ENCODE measurements at places on chromosomes 4 and X. TPM values are rescaled to one million over a fixed set of nuclear protein-coding genes. Genes with fewer than 3 reads are reported as not detected.

GRCh38 chr4:182447767-182448280 lies 204.6 kb downstream of the TENM3 start:
- DNase-seq: no peak
- H3K4me3 ChIP-seq: peak overlapping the region; percentile 75
- H3K4me1 ChIP-seq: peaks cover 9% of the 10 kb centered on the region
- H3K27me3 ChIP-seq: peaks cover 55% of the 10 kb centered on the region

- no peaks in the 10 kb centered on the region for H3K4me1 ChIP-seq
- H3K27me3 ChIP-seq: no peaks in the 10 kb centered on the region
- no peak overlapping the region for H3K27ac ChIP-seq
- DNase-seq: no peak
Measured at GRCh38 chrX:13284570-13284969, 35.3 kb downstream of the ATXN3L start.

DNA sequence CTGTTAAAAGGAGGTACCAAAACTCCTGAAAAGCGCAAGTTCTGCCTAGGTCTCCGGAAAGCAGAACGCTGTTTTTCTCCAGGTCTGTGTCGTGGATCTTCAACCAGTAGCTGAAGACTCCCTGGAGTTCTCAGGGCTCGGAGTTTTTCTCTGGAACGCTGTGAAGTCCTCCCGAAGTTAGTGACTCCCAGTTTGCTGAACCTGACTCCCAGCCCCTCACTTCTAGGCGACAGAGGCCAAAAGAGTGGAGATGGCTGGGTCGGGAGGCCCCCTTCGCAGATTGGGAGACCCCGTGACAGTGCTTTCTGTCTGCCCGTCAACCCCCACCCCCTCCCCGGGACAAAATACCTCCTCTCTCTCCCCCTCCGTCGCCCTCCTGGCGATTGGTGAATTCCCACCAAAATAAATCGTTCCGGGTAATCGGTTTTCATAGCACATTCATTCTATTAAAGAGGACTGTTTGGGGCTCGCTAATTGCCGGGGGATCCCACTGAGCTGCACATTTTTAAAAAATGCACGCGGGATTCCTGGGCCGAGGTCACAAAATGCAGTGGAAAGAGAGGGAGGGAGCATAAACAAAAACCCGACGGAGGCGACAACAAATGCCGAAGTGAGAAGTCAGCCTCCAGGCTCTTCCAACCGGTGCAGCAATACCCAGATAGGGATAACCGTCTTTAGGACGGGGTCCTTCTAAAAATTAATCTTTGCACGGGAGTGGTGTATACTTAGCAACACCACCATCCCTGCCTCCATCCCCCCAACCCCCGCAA lies 4.0 kb upstream of the MSX1 start:
- H3K27ac ChIP-seq: no peak overlapping the region
- H3K4me3 ChIP-seq: no peak overlapping the region
- peaks cover 97% of the 10 kb centered on the region for H3K27me3 ChIP-seq

GRCh38 chr4:118765399-118765798 lies 70.5 kb downstream of the SEC24D start:
- peaks cover 39% of the 10 kb centered on the region for H3K36me3 ChIP-seq
- H3K27ac ChIP-seq: peak overlapping the region; percentile 64
- no peak overlapping the region for H3K4me3 ChIP-seq
- no peaks in the 10 kb centered on the region for H3K27me3 ChIP-seq
- H3K4me1 ChIP-seq: peaks cover 4% of the 10 kb centered on the region
- DNase-seq: no peak

DNA sequence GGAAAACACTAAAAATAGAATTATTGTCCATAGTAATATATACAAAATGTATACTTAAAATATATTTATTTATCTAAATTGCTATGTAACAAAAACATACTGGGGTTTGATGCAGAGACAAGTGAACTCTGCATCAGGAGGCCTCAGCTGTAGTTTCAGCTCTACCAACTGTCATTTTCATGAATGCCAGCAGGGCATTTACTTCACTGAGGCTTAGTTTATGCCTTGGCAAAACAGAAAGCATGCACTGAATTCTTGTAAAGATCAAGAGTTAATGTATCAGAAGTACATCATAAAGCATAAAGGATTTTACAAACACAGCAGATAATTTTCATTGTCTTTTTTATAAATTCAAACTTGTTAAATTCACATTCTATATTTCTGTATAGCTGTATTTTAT lies 577.0 kb downstream of the C4orf33 start:
- H3K27me3 ChIP-seq: no peaks in the 10 kb centered on the region
- H3K27ac ChIP-seq: no peak overlapping the region
- no peaks in the 10 kb centered on the region for H3K4me1 ChIP-seq
- H3K4me3 ChIP-seq: no peak overlapping the region

DNA sequence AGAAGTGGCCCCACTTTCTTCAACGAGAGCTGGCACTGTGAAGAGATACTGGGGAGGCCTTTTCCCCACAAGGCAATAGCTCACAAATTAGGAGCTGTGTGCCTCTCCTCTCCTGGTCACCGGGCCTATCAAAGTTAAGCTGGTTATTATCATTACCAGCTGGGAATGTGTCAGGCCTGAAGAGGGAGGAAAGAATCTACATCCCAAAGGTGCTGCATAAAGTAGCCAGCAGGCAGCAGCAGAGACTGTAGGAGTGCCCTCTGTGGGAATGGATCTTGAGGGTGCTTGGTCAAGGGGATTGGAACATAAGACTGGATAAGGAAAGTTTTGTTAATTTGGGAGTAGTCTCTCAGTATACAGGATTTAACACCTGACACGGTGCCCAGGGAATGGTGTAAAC lies 9.1 kb upstream of the TMPRSS11D start:
- no peak overlapping the region for H3K4me3 ChIP-seq
- DNase-seq: no peak
- no peaks in the 10 kb centered on the region for H3K27me3 ChIP-seq
- H3K27ac ChIP-seq: no peak overlapping the region
- H3K36me3 ChIP-seq: no peaks in the 10 kb centered on the region
- no peaks in the 10 kb centered on the region for H3K4me1 ChIP-seq

GRCh38 chr4:123488916-123489315 lies 92.3 kb downstream of the SPRY1 start:
- no peaks in the 10 kb centered on the region for H3K4me1 ChIP-seq
- no peak overlapping the region for H3K4me3 ChIP-seq
- H3K27me3 ChIP-seq: no peaks in the 10 kb centered on the region
- H3K36me3 ChIP-seq: no peaks in the 10 kb centered on the region
- H3K27ac ChIP-seq: no peak overlapping the region

PNMA6A gene
- total RNA-seq: 1.4 TPM

DCAF4L1 gene
- total RNA-seq: 0.27 TPM

CFI gene
- total RNA-seq: 22.7 TPM

CORIN gene
- 50.2 TPM for total RNA-seq

DCAF8L2 gene
- not detected for total RNA-seq

Data from heart left ventricle (tissue), 16 donors.